ENCODE measurements at places on chromosomes 2 and 18.

DNA sequence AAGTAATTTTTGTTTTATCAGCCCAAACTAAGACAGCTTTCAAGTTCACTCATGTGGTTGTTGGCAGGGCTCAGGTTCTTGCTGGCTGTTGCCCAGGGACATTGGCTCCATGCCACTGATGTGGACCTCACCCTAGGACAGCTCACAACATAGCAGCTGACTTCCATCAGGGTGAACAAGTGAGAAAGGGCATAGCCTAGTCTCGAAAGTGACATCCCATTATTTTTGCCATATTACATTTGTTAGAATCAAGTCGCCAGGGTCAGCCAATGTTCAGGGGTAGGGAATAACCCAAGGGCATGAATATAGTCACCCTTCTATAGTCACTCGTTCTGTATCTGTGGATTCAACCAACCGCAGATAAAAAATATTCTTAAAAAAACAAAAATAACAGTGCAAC, 10.7 kb upstream of the CWC22 start:
- no peak for DNase-seq

DNA sequence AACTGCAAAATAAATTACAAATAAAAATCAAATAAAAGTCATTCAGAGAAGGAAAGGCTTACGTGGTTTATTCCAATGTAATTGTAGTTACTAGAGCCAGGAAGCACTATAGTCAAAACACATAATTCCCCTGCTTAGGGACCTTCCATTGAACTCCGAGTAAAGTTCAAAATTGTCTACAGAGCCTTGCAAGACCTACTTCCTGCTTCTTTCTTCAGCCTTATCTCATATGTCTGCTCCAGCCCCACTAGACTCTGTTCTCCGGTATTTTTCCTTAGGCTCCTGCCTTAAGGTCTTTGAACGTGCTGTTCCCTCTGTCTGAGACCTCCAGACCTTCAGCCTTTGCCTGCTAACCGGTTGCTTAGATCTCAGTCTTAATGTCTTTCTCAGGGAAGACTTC, 104.3 kb downstream of the ARL6IP6 start:
- DNase-seq = no peak

DNA sequence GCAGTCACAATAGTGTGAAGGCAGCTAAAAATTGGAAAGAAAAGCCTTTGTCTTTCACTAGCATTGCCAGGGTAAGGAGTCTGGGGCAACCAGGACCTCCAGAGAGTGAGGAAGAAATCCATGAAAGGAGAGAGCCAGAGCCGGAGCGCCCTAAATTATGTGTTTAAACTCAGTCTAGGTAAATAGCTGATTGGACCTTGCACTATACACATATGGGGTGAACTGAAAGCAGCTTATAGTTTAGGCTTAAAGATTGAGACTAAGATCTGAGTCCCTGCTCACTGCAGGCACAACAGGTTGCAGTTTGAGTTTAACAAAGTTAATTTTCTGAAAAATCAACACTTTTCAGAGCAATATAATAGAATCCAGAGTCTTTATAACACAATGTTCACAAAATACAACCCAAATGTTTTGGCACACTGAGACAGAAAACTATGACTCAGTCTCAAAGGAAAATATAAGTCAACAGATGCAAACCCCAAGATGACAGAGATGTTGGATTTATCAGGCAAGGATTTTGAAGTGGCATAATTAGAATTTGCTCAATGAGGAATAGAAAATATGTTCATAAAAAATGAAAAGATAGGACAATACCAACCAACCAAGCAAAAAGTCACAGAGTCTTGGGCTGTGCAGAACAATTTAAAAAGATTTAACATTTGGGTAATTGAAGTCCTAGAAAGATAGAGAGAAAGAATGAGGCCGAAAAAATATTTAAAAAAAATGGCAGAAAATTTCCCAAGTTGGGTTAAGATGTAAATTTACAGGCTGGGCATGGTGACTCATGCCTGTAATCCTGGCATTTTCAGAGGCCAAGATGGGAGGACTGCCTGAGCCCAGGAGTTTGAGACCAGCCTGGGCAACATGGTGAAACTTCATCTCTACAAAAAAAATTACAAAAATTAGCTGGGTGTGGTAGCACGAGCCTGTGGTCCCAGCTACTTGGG, 39.6 kb downstream of the DOK1 start:
- no peak for DNase-seq

DNA sequence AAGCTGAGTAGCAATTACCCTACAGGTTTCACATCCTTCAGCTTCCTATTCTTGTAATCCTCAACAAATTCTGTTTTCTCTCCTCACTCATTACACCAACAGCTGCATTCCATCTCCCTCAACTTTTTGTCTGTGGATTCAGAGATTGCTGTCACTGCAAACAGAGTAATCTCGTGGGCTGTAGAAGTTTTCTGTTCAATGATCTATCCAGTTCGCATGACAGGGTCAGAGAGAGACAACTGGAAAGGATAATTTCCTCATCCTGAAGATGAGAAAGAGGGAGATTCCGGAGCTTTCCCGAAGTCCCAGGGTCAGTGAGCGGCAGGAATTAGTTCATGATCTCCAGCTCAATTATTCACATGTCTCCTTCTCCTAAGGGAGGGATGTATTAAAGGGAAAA, 75.7 kb downstream of the MYO5B start:
- DNase-seq = no peak

- DNase-seq = no peak
Measured at GRCh38 chr2:138105358-138105757, 141.1 kb downstream of the HNMT start.

GRCh38 chr2:134020608-134021007, 233.3 kb upstream of the MGAT5 start:
- DNase-seq = no peak

DNA sequence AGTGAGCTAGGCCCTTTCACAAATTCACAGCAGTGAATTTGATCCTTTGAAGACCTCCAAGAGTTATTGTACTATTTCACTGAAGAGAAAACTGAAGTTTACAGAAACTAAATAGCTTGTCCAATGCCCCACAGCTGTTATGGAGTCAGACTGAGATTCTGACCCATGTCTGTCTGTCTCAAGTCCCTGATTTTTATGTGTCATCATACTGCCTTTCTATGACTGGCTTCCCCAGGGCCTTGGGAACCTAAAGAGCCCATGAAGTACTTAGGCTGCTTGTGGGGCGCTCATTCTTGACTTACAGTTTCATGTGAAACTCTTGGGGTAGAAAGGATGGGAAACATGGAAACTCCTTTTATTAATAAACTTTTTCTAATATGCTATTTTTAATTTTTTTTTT, 107.7 kb downstream of the ATL2 start:
- no peak for DNase-seq

DNA sequence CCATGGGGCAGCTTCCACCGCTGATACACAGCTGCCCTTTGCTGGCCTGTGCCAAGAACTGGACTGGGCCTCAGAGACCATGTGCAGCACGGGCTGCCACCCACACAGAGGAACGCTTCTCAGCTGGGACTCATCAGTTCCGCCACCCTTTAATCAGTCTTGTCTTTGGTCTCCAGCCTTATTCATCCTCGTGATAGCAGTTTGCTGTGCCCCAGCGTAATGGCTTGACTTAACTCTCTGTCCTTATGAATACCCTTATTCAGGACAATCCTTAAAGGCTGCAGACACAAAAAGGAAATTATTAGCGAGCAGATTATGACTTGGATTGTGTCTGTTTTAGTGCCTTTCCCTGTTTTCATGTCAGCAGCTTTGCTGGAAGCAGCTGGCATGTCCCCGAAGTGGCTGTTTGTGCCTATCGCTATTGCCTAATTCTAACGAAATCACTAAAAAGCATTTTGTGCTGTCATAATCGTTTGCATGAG, 108.9 kb upstream of the DAPL1 start:
- peak; percentile 47 for DNase-seq

GRCh38 chr2:101442042-101442666, 32.8 kb downstream of the RFX8 start:
- DNase-seq = no peak

GRCh38 chr2:69304656-69305055, 82.4 kb downstream of the GFPT1 start:
- no peak for DNase-seq

GRCh38 chr2:83394134-83394904, 1064.8 kb downstream of the SUCLG1 start:
- DNase-seq = no peak

- DNase-seq = no peak
Measured at GRCh38 chr2:121558329-121558728, 27.6 kb downstream of the RNU4ATAC start.

DNA sequence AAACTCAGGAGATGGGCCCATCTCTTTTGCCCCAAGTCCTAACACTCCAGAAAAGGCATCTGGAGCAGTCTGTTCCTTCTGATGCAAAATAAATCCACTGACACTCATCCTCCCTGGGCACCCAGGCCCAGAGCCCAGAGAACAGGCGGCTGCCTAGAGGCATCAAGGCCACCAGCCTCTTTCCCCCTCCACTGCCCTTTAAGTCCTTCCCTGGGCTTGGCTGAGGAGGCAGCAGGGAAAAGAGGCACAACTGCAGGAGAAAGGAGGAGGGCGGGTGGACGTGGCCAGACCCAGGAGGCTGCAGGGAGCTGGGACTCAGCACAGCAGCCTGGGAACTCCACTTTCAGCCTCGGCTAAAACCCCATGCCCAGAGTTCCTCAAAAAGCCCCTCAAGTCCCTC, 99.7 kb upstream of the ID2 start:
- DNase-seq = no peak

Measured in left lung (tissue), 14 donors.